ENCODE measurements at places on chromosomes 16 and 17. TPM values are rescaled to one million over a fixed set of nuclear protein-coding genes. Genes with fewer than 3 reads are reported as not detected.

The FOXC2 gene
- 6.5 TPM for total RNA-seq

DNA sequence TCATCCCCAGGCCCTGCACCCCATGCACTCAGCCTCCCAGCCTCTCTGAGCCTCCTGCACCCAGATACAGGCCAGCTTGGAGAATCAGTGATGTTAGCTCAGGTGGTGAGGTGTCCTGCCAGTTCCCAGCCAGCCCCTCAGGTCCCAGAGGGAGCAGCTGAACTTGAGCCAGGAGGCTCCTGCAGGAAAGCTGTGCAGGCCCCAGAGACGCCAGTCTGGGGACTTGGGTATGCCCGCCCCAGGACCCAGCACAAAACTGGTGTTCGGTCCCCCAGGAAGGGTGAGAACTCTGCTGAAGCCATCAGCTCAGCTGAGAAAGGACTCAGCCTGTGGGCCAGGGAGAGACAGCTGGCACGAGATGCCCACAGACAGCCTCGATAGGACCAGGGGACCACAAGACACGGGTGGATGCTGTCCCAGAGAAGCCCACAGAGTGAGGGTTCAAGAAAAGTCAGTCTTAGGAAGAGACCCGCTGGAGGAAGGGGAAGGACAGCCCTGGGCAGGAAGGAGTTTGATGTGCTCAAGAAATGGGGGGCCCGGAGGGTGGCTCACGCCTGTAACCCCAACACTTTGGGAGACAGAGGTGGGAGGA is 11.0 kb downstream of the ENDOV start:
- DNase-seq: no peak

- DNase-seq: no peak
Measured at GRCh38 chr16:80384862-80385261, 155.9 kb upstream of the DYNLRB2 start.

DNA sequence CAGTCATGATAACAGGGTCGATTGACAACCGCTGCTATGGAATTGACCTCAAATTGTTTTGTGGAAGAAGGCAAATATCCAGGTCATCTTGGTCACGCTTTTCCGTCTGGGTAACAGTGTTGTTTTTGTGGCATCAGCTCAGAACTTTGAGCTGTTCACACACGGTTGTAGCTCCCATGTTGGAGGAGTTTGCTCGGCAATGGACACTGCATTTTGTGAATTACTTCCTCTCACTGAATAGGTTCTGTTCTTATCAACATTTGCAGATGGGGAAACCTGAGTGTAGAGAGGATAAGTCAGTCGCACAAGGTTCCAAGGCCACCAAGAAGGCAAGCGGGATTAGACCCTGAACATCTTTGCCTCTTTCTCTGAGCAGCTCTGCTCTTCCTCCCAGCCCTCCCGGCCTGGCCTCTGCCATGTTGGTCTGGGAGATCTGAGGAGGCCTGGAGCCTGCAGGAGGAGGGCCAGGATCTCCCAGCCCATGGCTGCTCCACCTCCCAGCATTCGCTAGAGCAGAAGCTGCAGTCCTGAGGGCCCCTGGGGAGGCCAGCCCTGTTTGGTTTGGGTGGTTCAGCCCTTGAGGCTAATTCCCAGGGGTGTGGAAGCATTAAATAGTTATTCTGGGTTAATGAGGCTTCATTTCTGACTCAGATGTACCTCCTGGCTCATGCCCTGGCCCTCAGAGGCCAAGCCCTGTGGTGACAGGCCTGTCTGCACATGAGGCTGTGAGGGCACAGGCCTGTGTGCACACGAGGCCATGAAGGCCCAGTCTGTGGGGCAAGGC is 154.1 kb upstream of the PLCG2 start:
- DNase-seq: no peak

DNA sequence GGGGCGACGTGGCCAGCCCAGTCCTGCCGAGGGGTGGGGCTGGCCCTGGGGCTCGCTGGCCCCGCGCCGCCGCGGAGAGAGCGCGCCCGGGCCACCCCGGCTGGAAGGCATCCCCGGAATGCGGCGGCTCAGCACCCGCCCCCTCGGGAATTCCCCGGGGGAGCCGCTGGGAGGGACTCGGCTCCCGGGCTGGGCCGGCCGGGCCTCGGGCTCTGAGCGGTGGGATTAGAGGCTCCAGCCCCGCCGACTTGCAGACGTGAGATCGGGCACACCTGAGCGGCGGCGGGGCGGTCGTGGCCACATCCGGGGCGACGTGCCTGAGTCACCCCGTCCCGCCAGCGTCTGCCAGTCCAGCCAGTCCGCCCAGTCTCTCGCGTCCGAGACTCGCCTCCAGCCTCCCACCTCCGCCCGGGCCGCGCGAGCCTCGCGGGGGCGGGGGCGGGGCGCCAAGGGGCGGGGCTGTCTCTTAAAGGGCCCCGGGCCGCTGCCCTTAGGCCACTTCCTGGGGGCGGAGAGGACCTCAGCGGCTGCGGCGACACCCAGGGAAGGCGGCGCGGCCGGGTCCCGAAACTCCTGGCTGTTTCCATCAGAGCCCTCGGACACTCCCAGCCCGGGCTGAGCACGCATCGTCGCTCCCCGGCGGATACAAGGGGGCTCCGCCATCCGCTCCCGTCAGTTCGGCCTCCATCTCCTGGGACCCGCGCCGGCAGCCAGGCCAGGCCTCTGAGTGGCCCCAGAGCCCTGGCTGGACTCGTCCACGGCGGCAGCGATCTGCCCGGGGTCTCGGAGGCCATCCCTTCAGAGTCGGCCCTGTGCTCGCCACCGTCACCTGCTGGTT is at the start of gene KCTD11:
Gene KCTD11, plus strand, starts transcription at position 498 of the 838 bp plus-strand sequence.
- peak; percentile 92 for DNase-seq

- no peak for DNase-seq
Measured at GRCh38 chr16:11354733-11355574, 9.7 kb downstream of the RMI2 start.

DNA sequence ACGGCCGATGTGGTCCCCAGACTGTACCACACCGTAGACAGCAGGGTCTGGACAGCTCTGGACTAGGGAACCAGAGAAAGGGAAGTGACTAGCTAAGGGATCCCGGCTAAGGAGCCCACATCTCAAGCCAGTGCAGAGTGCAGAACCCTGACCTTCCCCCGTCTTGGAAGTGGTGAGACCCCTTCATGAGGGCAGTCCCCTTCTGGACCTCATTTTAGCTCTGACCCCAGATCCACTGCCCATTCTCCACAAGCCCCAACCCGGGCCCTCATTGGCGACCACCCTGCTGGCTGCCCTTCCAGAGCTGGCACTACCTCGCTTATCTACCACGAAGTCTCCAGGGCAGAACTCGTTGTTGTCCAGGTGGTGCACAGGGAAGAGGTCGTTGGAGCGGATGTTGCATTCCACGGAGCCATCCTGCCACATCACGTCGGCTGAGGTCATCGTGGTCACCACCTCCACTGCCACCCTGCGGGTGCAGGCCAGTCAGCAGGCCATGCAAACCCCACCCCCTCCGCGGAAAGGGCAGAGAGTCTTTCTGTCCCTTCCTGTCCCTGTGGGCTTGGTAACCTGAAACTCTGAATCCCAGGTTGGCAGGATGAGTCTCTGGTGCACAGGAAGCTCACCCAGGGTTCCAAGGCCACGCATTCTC is 14.2 kb downstream of the SPHK1 start:
- DNase-seq: no peak
